Mesenchymal stem cell (in vitro differentiated cells and primary cell): ENCODE measurements at places on chromosomes 12 and 14.

DNA sequence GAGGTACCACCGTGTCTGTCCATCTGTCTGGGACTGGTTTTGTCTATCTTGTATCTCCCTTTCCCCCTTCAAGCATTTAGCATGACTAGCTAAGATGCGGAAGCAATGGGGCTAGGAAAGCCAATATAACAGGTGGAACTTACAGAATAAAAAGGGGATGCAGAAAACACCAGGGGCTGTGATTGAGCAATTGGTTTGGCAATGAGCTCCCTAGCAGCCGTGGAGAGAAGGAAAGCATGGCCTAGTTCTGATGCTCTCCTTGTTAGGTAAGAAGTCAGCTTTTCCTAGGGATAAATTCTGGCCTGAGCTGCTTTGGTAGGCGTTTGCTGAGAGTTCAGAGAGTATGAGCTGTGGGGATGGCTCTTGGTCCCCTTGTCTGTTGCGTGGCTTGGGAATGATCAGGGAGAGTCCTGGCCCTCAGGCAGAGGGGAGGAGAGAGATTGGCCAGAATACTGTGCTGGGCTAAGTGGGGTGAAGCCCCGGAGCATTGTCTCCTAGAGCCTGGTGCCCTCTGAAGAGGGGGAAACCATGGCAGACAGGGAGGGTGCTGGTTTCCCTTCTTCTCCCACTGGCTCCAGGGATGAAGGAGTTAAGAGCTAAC, 7.1 kb downstream of the SETD1B start:
- peak; percentile 16 for DNase-seq

DNA sequence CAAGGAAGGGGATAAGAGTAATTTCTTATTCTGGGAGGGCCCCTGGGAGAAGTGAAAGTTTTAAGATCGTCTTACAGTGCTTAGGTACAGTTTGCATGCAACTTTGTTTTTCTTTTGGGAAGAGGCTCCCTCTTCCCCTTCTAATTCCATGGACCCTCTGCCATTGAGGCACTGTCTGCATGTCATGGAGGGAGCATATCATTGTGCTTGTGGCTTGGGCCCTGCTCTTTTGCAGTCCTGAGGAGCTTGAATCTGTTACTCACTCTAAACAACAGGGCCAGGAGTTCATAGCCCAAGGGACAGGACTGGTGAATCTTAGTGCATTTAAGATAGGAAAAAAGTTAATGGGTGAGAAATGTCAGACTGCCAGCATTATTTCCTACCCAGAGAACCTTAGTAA, 2.3 kb downstream of the UBE3B start:
- DNase-seq = no peak

- no peak for DNase-seq
Measured at GRCh38 chr12:114759635-114760034, 75.7 kb upstream of the TBX3 start.

GRCh38 chr12:132724506-132725241, 14.0 kb downstream of the PGAM5 start:
- no peak for DNase-seq

- no peak for DNase-seq
Measured at GRCh38 chr14:84806622-84807021, 723.3 kb upstream of the FLRT2 start.
